ENCODE measurements at places on chromosomes 2 and 18. TPM values are rescaled to one million over a fixed set of nuclear protein-coding genes. Genes with fewer than 3 reads are reported as not detected.

Gene INPP5D
- total RNA-seq, result 108 TPM

Gene CERS6
- 13.1 TPM for total RNA-seq

Gene FOXI3
- total RNA-seq, result not detected

Gene SULT1C2
- total RNA-seq, result not detected

Gene ZNF521
- total RNA-seq, result not detected

Gene TLX2
- total RNA-seq, result 0.34 TPM

Gene CENPA
- 55.2 TPM for total RNA-seq

Gene HOXD12
- not detected for total RNA-seq

Data from activated CD8-positive, alpha-beta T cell treated with anti-CD3 and anti-CD28 coated beads, Interleukin-2, amount 10 ng/mL, durations not matched to agents 7 days and 5 days (primary cell).